Colonic mucosa (tissue), 4 donors: ENCODE measurements at places on chromosomes 11 and 22. TPM values are rescaled to one million over a fixed set of nuclear protein-coding genes. Genes with fewer than 3 reads are reported as not detected.
A peak's percentile ranks its signal among the peaks of the same experiment; 100 is the strongest.

The DDI1 gene
- total RNA-seq = not detected

The SMTNL1 gene
- total RNA-seq = not detected

The SHISA8 gene
- total RNA-seq = not detected

GRCh38 chr11:45110562-45110961, 35.9 kb upstream of the PRDM11 start:
- peak; percentile 59 for DNase-seq
- no peaks in the 10 kb centered on the region for H3K27me3 ChIP-seq
- H3K27ac ChIP-seq = no peak overlapping the region
- H3K4me3 ChIP-seq = no peak overlapping the region
- H3K4me1 ChIP-seq = no peaks in the 10 kb centered on the region
- H3K36me3 ChIP-seq = no peaks in the 10 kb centered on the region

DNA sequence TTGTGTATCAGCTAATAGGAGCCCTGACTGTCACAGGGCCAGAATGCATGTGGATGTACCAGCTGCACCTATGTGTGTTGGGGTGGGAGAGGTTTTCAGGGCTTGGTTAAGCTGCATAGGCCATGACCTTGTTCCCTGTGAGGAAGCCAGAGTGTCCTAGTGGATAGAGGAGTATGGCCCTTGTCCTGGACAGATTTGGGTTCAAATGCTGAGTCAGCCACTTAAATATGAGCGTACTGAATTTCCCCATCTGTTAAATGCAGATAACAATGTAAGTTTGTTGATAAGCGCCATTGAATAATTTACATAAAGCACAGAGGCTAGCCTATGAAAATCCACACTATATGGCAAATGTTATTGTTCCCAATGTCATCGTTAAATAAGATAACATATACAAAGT, 74.4 kb downstream of the PANX1 start:
- H3K36me3 ChIP-seq = no peaks in the 10 kb centered on the region
- H3K27ac ChIP-seq = no peak overlapping the region
- DNase-seq = no peak
- no peaks in the 10 kb centered on the region for H3K27me3 ChIP-seq
- no peaks in the 10 kb centered on the region for H3K4me1 ChIP-seq
- no peak overlapping the region for H3K4me3 ChIP-seq

GRCh38 chr11:92545906-92546471, 321.4 kb downstream of the FAT3 start:
- no peak for DNase-seq
- no peaks in the 10 kb centered on the region for H3K27me3 ChIP-seq
- H3K4me3 ChIP-seq = no peak overlapping the region
- H3K27ac ChIP-seq = no peak overlapping the region

- no peak overlapping the region for H3K27ac ChIP-seq
- no peak for DNase-seq
- H3K27me3 ChIP-seq = no peaks in the 10 kb centered on the region
- H3K4me1 ChIP-seq = no peaks in the 10 kb centered on the region
- H3K4me3 ChIP-seq = no peak overlapping the region
Measured at GRCh38 chr11:80596291-80596810, 1155.5 kb upstream of the TENM4 start.

- no peaks in the 10 kb centered on the region for H3K27me3 ChIP-seq
- DNase-seq = peak; percentile 67
- H3K4me3 ChIP-seq = peak overlapping the region; percentile 61
- peaks cover 5% of the 10 kb centered on the region for H3K4me1 ChIP-seq
Measured at GRCh38 chr11:59173080-59173963, 1.4 kb downstream of the DTX4 start.

DNA sequence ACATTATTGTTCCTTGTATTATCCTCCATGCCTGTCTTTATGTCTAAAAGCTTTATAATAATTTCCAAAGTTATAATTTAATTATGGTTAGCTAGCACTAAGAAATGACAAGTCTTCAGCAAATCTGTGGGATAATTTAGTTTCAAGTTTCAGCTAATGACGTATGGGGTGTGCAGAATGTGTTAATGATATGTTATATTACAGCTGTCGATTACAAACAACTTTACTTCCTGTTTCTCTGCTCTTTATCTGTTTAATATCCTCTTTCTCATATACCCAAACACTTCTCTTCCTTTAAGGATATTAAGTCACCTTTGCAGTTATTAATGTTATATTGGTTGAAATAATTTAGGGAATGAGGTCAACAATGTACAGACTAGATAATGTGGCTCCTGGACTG, 161.8 kb downstream of the CASP12 start:
- no peaks in the 10 kb centered on the region for H3K36me3 ChIP-seq
- H3K4me3 ChIP-seq = no peak overlapping the region
- DNase-seq = no peak

GRCh38 chr22:44098021-44098739, 74.1 kb downstream of the PARVB start:
- H3K27ac ChIP-seq = no peak overlapping the region
- H3K27me3 ChIP-seq = no peaks in the 10 kb centered on the region
- no peaks in the 10 kb centered on the region for H3K36me3 ChIP-seq
- H3K4me1 ChIP-seq = no peaks in the 10 kb centered on the region

- no peak overlapping the region for H3K4me3 ChIP-seq
- DNase-seq = peak; percentile 59
- no peaks in the 10 kb centered on the region for H3K27me3 ChIP-seq
- no peaks in the 10 kb centered on the region for H3K36me3 ChIP-seq
- H3K27ac ChIP-seq = peak overlapping the region; percentile 50
Measured at GRCh38 chr11:1232883-1233321, 10.0 kb downstream of the MUC5B start.

DNA sequence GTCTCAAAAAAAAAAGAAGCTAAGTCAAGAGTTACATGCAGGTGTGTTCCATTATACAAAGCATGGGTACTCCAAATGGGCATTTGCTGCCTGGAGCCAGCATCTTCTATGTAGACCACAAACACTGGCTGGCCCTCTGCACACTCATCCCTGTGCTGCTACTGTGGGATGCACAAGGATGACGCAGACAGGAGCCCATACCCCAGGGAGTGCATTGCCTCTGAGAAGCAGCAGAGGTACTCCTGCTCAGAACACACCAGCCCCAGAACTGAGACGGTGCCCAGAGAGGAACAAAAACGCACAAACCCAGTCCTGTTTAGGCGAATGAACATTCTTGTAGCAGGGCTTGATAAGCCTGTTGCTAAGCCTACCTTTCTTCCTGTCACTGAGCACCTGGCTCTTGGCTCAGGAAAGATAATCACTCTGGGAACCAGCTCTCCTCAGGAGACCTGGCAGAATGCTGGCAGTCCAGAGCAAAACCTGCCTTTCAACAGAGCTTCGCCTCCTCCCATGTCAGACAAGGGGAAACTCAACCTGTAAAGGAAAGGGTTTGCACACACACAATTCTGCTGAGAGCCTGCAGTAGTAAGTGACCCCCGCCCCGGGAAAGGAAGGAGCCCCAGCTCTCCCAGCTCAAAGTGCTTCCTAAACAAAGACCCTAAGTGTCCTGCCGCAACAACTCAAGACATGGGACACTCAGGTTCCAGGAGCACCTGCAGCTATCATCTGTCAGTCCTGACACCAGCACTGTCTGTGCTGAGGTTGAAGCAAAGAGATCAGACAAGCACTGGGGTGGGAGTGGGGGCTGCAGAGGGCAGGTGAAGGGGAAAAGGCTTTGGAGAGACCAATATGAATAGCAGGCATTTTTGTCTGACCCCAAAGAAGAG, 145.7 kb downstream of the TENM4 start:
- H3K27ac ChIP-seq = no peak overlapping the region
- no peak overlapping the region for H3K4me3 ChIP-seq
- DNase-seq = no peak
- H3K36me3 ChIP-seq = no peaks in the 10 kb centered on the region
- no peaks in the 10 kb centered on the region for H3K4me1 ChIP-seq
- H3K27me3 ChIP-seq = no peaks in the 10 kb centered on the region
